NCI-H1436 treated with DMSO at 0.1 percent for 48 hours (cell line): ENCODE measurements at places on chromosomes 3 and 15.
A peak's percentile ranks its signal among the peaks of the same experiment; 100 is the strongest.

DNA sequence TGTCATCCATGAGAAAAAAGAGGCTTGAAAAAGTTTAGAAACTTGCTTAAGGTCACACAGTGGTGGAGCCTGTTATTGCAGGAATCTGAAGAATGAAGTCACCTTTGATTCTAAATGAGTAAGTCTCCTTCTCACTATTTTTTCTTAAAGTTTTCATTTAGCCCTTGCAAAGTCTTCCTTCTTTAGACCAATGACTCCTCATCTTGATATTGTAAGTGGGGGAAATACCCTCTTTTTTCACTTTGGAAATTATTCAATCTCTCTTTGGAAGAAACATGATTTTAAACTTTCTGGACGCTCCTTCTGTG is 787 bp upstream of the SLMAP start:
- DNase-seq = no peak

DNA sequence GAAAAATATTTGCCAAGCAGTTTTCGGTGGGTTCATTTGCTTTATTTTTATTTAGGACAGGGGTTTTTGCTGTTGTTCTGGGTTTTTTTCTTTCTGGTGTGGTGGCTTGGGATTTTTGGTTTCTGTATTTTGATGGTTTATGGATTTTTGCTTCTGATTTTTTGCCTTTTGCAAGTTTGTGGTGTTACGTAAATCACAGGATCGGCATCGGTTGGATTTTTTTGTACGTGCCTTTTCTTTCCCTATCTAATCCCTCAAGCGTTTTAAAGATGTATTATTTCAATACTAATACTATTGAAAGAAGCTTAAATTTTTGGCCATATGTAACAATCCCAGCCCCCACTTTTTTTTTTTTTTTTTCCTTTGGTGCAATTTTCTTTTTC is 782 bp upstream of the BCL6 start:
- DNase-seq = no peak

DNA sequence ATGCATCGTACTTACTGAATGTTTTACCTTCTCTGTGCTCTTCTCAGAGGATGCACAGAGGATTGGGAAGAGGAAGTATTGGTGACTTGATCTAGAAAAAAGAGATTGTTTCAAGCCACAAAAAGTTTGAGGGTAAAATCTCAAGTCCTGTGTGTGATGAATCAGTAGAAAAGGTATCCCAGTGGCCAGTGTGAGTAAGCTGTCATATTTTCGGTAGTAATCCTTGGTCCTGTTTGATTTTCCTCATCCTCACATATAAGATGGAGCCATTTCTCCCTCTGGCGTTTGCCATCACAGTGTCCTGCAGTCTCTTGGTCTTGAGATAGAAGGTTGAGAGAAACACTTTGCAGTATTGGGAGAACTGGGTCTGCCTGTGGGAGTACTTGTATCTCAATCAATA is 166.8 kb downstream of the LPP start:
- DNase-seq = no peak

GRCh38 chr15:23642413-23643044 is 5.1 kb downstream of the MAGEL2 start:
- DNase-seq = peak; percentile 39

GRCh38 chr15:38093931-38094330 is 158.7 kb upstream of the SPRED1 start:
- no peak for DNase-seq

GRCh38 chr15:70096215-70097062 is 1.3 kb downstream of the TLE3 start:
- DNase-seq = no peak

- peak; percentile 43 for DNase-seq
Measured at GRCh38 chr3:179146911-179147513, 1.1 kb upstream of the PIK3CA start.

DNA sequence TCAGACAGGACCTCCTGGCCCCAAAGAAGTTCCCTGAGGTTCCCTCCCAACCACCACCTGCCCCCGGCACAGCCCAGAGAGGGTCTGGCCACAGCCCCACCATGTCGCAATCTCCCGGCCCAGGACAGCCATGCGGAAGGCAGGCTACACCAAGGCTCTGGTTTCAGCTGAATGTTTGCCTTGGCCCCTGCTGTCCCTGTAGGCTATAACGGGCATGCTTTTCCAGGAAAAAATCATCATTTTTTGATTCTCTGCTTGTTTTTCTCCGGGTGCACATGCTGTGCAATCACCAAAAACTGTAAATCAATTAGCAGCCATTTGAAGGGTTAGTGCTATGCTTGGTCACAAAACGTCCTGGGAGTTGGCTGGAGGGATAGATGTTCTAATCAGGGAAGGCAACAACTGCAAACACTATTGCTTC is 142.7 kb upstream of the IGF1R start:
- DNase-seq = no peak

DNA sequence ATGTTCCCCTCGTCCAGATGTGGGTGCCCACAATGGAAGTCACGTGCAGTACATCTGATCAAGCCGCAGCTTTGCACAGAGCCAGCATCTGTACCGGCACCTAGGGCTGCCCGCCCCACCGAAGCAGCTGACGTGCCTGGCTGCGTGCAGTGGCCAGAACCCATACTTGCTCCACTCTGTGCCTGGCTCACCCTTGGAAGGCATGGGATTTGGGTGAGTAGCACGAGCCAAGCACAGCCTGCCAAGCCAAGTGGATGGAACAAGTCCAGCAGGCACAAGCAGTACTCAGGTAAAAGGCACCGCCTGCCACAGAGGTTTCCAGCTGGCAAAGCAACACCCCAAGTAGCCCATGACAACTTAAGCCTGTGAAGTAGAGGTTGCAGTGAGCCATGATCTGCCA is 261.3 kb downstream of the TBC1D5 start:
- DNase-seq = no peak

DNA sequence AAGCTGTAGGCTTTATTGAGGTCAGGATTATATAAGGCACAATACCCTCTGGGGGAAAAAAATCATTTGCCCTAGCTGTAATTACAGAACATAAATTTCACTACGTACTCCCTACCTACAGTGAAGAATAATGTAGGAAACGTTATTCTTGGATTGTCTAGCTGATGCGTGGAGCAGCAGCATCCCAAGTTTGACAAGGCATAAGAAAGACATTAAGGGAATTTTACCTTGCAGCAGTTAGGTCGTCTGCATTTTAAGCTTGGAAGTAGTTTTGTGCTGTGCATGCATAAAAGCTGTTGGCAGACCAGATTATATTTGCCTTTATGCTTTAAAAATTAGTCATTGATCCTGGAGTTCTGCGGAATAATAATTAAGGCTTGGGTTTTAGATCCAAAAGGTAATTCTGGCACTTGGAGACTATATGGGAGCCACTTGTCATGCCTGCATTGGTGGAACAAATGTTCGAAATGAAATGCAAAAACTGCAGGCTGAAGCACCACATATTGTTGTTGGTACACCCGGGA is 2.2 kb downstream of the EIF4A2 start:
- no peak for DNase-seq

GRCh38 chr3:29319798-29320197 is 38.9 kb downstream of the RBMS3 start:
- DNase-seq = no peak

- DNase-seq = no peak
Measured at GRCh38 chr3:58419780-58420507, 13.7 kb downstream of the PDHB start.

GRCh38 chr3:102158080-102158740 is 276.6 kb upstream of the ZPLD1 start:
- no peak for DNase-seq

GRCh38 chr15:85826756-85827515 is 32.2 kb upstream of the KLHL25 start:
- no peak for DNase-seq

DNA sequence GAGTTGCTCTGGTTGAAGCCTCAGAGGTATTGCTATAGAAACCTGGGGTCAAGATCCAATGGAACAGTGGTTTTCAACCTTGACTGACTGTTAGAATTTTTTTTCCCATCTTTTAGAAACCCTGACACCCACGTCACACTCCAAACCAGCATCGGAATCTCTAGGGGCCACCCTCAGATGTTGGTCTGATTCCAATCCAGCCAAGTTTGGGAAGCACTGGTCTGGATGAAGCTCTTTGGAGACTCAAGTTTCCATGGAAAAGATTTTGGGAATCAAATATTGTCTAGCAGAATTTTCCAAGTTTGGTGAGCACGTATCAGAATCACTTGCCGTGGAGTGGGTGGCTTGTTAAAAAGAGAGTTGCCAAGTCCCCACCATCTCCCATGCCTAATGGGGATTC is 103.8 kb downstream of the THSD4 start:
- DNase-seq = no peak

- DNase-seq = no peak
Measured at GRCh38 chr3:17749281-17749680, 6.8 kb upstream of the TBC1D5 start.

DNA sequence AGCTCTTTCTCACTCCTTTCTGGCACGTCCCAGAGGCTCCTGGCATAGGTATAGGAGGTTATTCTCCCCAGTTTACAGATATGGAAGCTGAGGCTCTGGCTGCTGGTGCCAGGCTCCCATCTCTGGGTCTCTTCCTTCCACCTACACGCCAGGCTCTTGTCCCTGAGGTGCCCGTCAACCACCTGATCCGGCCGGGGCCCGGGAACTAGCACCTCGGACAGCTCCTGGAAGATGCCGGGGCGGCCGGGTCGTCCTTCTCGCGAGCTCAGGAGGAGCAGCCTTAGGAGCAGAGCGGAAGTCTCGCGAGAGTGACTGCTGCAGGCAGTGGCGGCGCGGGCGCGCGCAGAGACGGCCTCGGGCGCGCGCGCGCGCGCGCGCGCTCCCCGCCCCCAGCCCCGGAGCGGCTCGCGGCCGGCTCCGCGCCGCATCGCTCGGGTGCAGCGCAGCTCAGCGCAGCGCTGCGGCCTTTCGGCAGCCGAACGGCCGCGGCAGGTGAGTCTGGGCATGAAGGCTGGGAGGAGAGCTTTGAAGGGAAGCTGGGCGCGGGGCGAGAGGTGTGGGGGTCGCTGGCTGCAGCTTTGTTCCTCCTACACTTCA is at the start of gene SCAMP5:
TSS of gene SCAMP5 (plus strand) at position 382 of the 597 bp plus-strand sequence. CDS start 16,277 bp downstream, outside the sequence.
- peak; percentile 75 for DNase-seq

DNA sequence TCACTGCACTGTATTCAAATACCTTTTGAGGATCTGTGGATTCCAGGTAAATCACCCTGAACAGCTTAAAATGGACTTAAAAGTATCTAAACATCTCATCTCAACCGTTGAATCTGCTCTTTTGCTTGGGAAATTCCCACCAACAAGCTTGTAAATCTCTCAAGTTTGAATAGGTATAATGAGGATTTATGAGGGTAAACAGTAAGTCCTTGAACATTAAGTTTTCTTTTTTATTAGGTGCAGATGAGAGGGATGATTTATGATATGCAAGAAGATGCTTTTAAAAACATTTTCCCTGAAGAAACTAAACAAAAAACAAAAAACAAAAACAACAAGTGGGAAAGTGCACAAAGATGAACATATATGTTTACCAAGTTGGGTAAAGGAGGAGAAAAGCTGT is 290.6 kb downstream of the ROBO1 start:
- DNase-seq = peak; percentile 1

GRCh38 chr3:45881078-45882022 is 5.0 kb upstream of the CCR9 start:
- no peak for DNase-seq
